Coronary artery (tissue), 2 donors: ENCODE measurements at places on chromosomes 1 and 21.

- DNase-seq: no peak
These were observed 40.8 kb downstream of the ITSN1 start for GRCh38 chr21:33682992-33683627.

DNA sequence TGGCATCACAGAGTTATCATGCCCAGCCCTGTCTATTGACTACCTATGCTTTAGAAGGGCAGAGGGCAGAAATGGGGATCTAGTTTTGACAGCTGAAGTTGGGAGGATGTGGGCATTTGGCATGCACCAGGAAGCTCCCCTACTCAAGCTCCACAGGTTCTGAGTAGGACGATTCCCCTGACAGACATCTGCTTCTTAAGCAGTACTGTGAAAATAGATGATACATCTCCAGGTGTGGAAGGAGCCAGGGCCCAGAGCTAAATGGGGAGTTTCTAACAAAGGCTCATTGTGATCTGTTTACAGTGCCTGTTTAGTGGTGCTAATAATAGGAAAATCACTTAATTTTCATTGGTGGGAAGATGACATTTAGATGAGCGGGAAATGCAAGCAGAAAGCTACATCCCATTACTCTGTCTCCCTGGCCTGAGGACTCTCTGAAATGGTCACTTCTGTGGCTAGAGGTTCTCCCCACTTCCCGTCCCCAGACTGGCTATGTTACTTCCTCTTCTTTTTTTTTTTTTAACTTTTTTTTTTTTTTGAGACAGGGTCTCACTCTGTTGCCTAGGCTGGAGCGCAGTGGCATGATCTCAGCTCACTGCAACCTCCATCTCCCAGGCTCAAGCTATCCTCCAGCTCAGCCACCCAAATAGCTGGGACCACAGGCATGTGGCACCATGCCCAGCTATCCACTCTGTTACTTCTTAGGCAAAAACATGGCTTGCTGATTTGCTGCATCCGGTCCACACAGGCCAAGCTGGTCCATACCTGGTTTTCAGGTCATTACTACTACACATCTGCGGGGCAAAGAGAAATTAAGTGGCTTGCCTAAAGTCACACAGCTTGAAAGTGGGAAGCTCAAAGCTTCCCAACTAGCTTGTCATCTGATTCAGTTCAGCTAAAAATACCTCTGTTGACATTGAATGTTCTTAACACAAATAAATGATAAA, 23.2 kb upstream of the CNIH3 start:
- peak; percentile 41 for DNase-seq

DNA sequence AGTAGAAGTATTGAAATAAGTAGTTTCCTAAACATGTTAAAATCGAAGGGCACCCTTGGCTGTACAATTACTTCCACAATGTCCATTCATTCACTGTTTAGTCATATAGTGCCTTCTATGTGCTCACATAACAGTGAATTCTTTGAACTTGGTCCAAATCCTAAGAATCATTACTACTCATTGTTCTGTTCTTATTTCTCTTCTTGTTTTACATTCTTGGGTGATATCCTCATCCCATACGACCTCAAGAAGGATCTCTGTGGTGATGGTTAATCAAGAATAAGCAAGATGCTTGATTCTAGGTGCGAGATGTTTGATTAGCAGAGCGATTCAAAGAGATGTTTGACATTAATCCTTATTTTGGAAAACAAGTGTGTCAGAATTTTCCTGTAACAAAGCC, 667.4 kb upstream of the ZP4 start:
- no peak for DNase-seq

GRCh38 chr1:187237542-187237941, 408.8 kb downstream of the PLA2G4A start:
- no peak for DNase-seq
